ENCODE measurements at places on chromosomes 11 and 22. TPM values are rescaled to one million over a fixed set of nuclear protein-coding genes. Genes with fewer than 3 reads are reported as not detected.

COX8A gene
- 373 TPM for total RNA-seq

SLC22A9 gene
- not detected for total RNA-seq

MUC5AC gene
- total RNA-seq = not detected

FGF19 gene
- not detected for total RNA-seq

ELFN2 gene
- total RNA-seq = 0.20 TPM

GGT1 gene
- 39.1 TPM for total RNA-seq

OR51I1 gene
- total RNA-seq = not detected

CBLIF gene
- not detected for total RNA-seq

GRM5 gene
- total RNA-seq = not detected

ARSA gene
- 23.6 TPM for total RNA-seq

PARVA gene
- total RNA-seq = 0.18 TPM

SNX15 gene
- 18.3 TPM for total RNA-seq

VPREB3 gene
- not detected for total RNA-seq

RAB38 gene
- 3.7 TPM for total RNA-seq

MMP3 gene
- total RNA-seq = not detected

GRCh38 chr11:44598831-44599230 lies 33.4 kb downstream of the CD82 start:
- DNase-seq = no peak

DNA sequence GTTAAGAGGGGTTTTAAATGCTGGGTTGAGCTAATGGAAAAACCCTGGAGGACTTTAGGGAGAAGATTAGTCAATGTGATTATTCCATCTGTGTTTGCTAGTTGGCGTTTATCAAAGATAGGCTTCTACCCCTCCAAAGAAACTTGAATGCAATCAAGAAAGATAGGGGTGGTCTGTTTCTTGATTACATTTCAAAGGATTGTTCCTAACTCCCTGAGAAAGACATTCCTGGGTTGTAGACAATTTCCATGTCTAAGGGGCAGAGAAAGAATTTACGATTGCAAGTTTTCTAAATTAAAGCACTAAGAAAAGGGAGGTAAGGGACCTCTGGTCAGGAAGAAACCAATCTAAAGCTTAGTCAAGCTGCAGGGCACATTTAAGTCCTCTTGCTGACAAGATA lies 2268.7 kb downstream of the LRRC4C start:
- DNase-seq = no peak

- no peak for DNase-seq
Observed at GRCh38 chr22:20531404-20532201, 24.2 kb downstream of the MED15 start.

GRCh38 chr11:2234963-2235362 lies 35.4 kb downstream of the ASCL2 start:
- DNase-seq = no peak

DNA sequence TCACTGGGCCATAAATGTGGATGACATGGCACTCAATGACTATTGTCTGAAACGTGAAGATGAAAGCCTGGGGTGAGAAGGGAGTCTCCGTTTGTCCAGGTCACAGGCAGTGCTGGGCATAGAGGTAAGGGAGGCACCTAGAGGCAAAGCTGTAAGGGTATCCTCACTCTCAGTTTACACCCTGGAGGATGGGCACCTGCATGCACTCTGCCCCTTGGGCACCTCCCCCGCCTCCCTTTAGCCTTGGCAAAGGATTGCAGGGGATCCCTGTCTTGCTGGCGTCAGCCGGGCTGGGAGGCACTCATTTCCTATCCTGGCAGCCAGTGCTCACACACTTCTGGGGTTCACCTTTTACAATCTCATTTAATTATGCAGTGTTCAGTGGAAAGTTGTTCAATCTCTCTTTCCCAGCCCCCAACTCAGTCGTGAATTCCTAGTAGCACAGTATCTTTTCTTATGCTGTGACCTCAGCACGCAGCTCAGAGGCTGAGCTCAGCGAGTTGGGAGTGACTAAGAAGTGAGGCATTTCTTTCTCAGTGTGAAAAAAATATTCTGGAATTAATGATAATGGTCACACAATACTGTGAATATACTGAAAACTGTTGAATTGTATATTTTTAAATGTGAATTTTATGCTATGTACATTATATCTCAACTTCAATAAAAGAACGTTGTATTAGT lies 866.6 kb downstream of the BRD1 start:
- DNase-seq = no peak

DNA sequence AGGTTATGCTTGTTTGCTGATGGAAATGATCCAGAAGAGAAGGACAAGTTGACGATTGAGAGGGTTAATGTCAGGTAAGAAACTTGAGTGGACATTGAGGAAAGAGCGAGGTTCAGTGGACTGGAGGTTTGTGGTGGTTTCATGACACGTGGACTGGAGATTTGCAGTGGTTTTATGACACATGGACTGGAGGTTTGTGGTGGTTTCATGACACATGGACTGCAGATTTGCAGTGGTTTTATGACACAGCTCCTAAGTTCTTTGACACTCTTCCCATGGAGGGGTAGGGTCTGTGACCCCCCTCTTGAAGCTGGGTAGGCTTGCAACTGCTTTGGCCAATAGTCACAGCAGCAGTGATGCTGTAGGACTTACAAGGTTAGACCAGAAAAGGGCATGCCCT lies 5.4 kb upstream of the MAPK8IP2 start:
- no peak for DNase-seq

DNA sequence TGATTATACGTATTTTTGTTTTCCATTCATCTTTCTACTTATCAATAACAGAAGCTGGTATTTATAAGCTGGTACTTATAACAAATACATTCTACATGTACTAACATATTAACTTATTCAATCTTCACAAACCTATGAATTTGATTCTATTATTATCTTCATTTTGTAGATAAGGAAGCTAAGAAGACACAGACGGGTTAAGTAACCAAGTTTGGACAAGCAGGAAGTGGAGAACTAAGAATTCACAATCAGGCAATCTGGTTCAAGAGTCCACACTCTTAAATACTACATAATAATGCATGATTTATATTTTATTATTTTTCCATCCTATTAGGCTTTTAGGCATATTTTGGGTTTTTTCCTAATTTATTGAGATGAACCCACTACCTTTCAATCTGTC lies 25.0 kb downstream of the FCHSD2 start:
- DNase-seq = no peak

DNA sequence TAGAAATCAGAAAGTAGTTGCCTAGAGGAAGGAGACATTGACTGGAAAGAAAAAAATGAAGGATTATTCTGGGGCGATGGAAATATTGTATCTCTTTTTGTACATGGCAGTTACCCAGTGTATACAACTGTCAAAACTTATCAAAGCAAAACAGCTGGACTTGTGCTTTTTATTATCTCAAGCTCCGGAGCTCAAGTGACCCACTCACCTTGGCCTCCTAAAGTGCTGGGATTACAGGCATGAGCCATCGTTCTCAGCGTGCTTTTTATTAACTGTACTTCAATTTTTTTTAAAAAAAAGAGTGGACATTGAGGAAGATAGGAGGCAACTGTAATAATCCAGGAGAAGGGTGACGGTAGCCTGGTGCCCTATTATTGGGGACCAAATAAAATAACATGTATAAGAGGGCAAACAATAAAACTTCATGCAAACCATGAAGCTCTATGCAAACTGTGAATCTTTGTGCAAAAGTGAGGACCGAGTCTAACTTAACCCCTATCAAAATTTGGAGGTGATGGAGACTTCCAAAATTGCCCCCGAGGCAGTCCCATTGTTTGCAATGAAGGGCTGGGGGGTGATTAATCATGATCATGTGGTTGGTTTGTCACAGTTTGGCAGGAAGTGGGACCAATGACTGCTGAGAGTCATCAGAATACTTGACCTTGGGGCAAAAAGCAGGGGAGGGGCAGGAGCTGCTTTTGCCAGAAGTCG lies 23.5 kb downstream of the FZD4 start:
- no peak for DNase-seq

DNA sequence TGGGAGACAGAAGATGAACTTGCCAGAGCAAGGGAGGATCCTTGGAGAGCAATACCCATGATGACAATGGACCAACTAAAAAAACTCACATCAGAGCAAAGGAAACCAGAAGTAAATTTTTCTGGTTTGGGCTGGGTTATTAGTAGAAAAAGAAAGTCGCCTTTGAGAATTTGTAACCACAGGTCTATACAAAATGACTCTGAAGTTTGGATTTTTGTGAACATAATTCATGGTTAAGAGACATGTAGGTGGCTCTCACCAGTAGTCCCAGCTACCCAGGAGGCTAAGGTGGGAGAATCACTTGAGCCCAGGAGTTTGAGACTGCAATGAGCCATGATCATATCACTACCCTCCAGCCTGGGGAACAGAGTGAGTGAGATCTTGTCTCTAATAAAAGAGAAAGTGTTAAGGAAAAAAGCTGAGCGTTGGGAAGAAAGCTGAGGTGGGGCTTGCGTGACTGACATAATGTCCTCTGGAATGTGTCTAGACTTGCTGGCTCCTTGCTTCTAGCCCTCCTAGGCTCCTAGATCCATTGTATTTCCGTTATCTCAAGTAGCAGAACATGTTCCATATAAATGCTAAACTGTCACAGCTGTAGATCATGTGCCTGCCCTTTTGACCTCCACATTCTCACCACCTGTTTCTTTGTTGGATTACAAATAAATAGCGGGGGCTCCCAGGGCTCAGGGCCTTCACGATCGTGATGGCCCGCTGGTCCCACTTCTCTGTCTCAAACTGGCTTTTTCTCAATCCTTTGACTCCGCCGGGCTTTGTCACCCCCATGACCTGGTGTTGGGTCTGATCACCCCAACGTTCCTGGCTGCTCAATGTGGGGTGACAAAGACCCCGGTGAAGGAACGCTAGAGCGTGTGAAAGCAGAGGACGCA lies 56.2 kb upstream of the SC5D start:
- no peak for DNase-seq

GRCh38 chr11:32448232-32448631 lies 12.9 kb upstream of the WT1 start:
- DNase-seq = no peak

DNA sequence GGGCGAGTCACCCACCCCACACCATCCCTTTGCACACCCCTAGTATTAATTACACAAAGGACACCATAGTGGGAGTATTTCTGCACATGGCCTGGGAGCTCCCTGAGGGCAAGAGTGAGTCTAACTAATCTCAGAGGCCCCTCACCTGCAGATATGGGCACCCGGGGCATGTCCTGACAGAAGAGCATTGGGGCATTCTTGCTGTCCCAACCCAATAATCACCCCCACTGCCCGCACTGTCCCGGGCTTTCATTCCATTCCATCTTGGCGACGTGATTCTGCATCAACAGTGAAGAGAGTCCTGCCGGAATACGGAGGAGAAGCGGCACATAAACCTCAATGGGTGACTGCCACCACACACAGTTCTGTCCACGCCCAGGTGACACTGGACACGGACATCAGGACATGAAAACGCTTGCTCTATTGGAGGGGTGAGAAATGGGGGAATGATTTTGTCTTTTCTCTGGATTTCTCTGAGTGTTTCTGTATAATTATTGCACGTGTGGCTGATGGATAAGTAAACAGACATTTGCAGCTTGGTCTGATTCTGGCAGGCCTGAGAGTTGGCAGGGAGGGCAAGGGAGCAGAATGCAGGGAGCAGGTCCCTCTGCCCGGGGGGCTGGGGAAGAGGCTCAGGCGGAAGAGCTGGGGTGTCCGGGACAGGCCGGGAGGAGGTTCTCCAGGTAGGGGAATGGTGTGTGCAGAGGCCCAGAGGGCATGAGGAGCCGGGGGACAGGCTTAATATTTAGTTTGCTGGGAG lies 38.2 kb downstream of the SCUBE1 start:
- no peak for DNase-seq

DNA sequence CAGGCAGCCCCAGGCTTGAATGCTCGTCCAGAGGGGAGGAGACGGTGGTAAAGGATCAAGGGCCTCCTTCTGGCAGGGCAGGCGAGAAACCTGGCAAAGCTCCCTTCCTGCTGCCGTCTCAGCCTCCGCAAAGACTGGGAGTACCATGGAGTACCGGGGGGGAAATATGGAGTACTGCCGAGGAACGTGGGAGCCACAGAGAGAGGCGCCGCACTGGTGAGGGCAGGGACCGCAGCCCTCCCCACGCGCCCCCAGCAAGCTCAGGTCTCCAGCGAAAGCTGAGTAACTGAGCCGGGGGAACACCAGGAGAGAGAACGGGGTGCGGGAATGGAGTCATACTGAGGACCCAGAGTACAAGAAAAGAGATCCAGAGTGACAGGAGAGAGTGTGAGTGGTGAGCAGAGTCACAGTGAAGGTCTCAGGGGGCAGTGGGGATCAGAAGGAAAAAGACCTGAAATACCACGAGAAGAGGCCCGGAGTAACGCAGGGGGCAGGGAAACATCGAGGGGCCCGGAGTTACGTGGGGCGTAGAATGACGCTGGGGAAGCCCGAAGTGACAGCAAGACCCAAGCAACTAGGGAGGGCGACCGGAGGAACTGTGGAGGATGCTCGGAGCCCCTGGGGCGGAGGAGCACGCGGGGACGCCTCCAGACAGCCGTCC lies 740 bp downstream of the EML3 start:
- DNase-seq = no peak

GRCh38 chr22:37335806-37336199 lies 53.5 kb downstream of the CYTH4 start:
- DNase-seq = no peak

- no peak for DNase-seq
Observed at GRCh38 chr11:82987997-82988396, 83.7 kb downstream of the RAB30 start.

- DNase-seq = no peak
Observed at GRCh38 chr11:1839924-1840779, 1.4 kb downstream of the TNNI2 start.

DNA sequence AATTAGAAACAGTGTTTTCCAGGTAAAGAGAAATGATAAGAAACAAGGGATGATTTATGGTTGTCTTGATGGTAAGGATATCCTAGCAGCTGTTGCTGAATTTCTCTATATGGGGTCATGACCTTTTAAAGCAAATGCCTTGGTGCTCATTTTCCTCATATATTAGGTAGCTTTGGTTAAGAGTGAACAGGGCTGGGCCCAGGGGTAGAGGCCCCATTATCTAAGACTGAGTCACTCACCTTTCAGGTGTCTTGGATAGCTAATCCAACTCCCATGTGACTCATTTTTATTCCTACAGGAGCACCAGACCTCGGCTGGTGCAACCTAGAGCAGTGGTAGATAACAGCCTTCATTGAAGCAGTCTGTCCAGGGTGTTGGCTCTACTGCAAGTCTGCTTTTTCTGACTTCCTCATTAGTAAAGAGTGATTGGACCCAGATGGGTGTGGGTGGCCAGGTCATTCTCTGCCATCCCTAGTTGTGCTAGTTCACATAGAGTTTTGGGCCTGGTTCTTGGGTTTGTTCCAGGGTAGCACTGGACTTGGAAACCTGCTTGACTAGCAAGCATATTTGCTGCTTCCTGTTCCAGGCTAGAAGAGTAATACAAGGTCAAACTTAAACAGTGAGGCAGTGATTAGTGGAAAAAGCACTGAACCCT lies 37.4 kb downstream of the CTNND1 start:
- DNase-seq = no peak

DNA sequence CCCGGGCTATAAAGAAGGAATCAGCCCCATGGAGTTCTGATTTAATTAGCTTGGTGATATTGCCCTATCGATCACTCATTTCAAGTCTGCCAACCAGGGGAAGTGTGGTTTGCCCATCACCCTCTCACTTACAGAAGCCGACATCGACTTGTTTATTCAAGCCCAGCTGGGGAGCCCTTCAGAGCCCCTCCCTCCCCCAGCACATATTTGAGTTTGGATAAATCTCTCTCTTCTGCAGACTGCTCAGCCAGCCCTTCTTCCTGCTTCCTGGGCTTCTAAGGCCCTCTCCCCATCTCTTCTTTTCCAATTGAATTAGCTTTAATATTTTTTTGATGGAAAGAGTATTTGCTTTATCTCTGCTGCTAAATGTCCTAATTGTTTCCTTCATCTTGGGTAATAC lies 299.0 kb downstream of the MIAT start:
- no peak for DNase-seq
